T-helper 17 cell (primary cell): ENCODE measurements at places on chromosomes 13 and 19. TPM values are rescaled to one million over a fixed set of nuclear protein-coding genes. Genes with fewer than 3 reads are reported as not detected.

GPR183 gene
- 249 TPM for total RNA-seq

DNA sequence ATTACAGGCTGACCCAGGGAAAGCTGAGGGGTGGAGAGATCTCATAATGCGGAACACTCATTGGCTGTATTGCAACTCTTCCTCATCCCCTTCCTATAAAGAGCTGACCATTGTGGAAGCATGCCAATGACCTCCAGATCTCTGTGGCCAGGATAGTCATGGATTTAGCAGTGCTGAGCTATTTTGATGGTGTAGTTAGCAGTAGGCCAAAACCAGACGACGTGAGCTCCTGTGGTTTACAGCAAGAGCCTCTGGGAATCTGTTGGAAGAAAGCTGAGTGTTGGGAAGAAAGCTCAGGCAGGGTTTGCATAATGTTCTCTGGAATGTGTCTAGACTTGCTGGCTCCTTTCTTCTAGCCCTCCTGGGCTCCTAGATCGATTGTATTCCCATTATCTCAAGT, 187.5 kb upstream of the GPC6 start:
- DNase-seq, result no peak

DNA sequence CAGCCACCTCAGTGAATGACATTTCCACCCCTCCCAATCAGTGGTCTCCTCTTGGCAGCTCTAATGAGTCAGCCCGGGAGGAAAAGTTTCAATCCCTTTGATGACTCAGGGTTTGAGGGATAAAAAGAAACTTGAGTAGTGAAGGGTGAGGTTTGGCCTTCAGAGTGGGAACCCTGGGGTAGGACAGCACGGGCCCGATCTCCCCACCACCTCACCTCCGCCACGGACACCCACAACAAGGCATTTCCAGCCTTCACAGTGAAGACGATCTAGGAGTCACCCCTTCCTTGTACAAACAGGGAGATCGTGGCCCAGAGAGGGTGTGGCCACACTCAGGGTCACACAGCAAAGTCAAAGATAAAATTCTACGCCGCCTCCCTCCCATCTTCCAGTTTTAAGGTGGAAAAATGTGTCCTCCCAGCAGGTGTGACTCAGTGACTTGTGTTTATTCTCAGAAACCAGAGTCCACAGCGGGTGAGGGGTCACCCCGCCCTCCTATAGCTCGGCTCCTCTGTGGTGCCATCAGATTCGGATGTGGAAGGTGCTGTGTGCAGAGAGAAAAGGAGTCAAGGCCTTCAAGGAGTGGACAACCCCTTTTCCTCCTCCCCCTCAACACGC, 12.3 kb downstream of the CIB3 start:
- DNase-seq, result no peak

KIR2DL4 gene
- total RNA-seq, result not detected

TUBA3C gene
- not detected for total RNA-seq

DNA sequence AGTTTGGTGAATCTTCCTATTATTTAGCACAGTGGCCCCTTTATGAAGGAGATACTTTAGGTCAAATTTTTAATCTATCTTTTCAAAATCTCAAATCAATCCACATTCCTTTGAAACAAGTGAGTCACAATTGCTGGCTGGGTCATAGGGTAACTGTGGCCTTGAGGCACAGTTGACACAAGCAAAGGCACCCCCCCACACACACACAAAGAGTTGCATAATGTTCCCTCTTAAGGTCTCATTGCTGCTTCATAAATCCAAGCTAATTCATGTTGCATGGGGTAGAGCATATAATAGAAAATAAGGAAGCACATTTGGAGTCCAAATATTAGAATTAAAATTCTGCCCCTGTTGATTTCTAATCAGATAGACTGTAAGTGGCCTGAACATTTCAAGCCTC, 171.5 kb downstream of the DLEU7 start:
- no peak for DNase-seq

GRCh38 chr13:49443357-49443703, 534 bp downstream of the CAB39L start:
- no peak for DNase-seq

- peak; percentile 98 for DNase-seq
These were observed 455 bp upstream of the ING1 start for GRCh38 chr13:110712849-110713641.

B3GNT8 gene
- 4.8 TPM for total RNA-seq

TTC9B gene
- total RNA-seq, result not detected

MATK gene
- total RNA-seq, result 10.0 TPM

DNA sequence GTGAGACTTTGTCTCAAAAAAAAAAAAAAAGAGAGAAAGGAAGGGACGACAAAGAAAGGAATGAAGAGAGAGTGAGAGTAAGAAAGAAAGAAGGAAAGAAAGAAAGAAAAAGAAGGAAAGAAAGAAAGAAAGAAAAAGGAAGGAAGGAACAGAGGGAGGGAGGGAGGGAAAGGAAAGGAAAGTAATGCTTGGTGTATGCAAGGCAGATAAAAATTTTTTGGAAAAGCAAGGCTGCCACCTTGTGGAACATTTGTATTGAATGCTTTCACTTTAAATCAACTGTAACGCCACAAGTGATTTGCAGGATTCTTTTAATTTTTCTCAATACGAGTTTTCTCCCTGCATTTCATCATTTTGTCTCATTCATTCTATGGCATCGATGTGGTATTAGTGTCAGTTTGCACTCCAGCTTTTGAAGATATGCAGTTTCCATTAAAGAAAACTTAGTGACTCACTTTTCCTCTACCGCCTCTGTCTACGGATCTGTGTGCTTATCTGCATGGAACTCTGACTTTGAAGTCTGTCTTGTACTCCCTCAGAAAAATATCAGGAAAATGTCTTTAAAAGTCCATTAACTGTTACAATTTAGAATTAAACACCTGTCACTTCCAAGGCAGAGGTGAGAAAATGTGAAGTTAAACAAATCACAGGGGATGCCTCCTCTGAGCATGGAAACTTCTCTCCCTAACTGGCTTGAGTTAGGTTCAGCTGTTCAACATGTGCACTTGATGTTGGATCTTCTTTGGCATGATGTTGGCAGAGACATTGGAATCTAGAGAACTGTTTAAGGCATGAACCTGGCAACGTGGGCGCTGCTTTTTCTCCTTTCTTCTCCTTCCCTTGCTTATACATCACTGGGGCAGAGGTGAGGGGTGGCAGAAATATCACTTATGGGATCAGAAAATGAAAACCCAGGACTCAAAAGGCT, 20.0 kb upstream of the ZDHHC20 start:
- DNase-seq, result peak; percentile 28

KCNN1 gene
- total RNA-seq, result not detected

DNA sequence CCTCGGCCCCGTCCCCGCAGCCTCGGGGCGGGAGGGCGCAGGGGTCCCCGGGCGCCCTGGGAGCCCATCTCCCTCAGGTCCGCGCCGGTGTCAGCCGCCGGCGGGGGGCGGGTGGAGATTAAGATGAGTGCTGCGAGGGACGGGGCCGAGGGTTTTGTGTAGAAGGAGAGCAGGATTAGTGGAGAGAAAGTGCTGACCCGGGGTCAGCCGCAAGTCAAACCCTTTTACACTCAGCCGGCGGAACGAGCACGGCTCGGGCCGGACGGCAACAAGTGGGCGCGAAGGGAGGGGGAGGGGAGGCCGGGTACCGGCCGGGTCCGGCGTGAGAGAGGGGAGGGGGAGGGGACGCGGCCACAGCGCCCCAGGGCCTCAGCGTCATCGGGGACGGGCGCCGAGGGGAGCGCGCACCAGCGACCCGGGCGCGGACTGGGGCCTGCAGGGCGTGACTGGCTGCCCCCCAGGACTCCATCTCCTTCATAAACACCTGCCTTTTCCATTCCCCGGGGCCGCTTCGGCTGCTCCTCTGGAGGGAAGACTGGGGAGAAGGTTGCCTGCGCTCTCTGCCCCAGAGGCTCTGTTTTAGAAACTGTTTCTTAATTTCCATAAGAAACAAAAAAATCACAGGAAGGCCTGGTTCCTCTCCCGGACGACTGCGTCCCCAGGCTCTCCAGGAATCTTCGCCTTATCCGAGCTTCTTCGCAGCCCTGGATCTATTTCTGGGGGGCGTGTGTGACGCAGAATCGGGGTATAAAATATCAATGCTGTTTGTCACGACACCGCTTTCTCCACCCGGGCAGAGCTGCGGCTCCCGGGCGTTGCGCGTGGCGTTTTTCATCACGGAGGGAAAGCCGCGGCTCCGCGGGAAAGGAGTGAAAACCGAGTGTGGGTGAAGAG, 6.5 kb downstream of the SOX1 start:
- DNase-seq, result no peak

- DNase-seq, result no peak
These were observed 147.7 kb upstream of the SOX1 start for GRCh38 chr13:111919286-111919685.

EHD2 gene
- total RNA-seq, result 0.70 TPM

- no peak for DNase-seq
These were observed 4.9 kb upstream of the C2CD4C start for GRCh38 chr19:413756-414420.

PDE4C gene
- total RNA-seq, result not detected

- no peak for DNase-seq
These were observed 593 bp downstream of the CADM4 start for GRCh38 chr19:43638995-43639518.

GRCh38 chr13:46893798-46894560, 2.9 kb downstream of the HTR2A start:
- peak; percentile 49 for DNase-seq

PGLYRP1 gene
- not detected for total RNA-seq

DNA sequence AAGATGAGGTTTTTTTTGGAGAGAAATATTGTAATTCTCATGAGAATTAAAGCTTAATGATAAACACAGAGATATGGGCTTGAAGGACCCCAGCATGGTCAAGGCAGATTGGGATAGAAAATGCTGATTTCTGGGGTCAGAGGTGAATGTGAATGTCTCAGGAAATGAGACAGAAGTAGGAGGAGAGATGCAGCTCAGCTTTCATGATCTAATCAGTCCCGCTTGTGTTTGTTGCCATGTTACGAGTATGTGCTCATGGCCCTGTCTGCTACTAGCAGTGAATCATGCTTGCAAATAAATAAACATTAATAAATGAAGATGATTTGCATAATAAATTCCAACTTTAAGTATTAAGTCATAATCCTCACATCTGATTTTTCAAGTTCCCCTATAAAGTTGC, 23.0 kb upstream of the NDFIP2 start:
- DNase-seq, result no peak

FCER2 gene
- total RNA-seq, result not detected

KANK3 gene
- total RNA-seq, result 2.9 TPM

GRCh38 chr19:16899566-16900075, 10.8 kb downstream of the F2RL3 start:
- no peak for DNase-seq

- DNase-seq, result no peak
These were observed 220.9 kb downstream of the FOXO1 start for GRCh38 chr13:40445557-40445990.

SELENOV gene
- not detected for total RNA-seq

DNA sequence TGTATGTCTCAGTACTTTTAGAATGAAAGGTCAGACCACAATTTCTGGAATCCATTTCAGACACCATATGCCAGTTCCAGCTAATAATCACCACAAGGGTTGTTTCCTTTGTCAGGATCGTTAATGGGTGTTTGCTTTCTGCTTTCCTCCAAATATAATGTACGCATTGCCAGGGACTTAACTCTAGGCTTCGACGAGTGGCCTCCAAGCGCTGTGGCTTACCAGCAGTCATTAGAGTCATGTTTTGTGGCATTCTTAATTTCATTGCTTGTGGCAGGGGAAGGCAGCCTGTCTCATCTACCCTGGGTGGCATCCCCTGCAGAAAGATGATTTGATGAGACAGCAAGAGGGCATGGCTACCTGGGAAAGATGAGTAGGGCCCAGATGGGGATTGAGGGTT, 22.5 kb downstream of the SAFB start:
- DNase-seq, result no peak

GRCh38 chr19:16285769-16286498, 38.7 kb upstream of the KLF2 start:
- no peak for DNase-seq

DNA sequence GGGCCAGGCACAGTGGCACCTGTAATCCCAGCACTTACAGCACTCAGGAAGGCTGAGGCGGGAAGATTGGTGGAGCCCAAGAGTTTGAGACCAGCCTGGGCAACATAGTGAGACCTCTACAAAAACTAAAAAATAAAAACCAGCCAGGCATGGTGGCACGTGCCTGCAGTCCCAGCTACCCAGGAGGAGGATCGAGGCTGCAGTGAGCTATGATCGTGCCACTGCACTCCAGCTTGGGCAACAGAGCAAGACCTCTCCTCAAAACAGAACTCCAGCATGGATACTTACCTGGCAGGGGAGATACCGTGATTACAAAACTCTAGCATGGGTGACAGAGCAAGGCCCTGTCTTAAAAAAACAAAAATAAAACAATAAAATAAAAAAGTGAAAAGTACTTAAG, 95.3 kb downstream of the GJA3 start:
- no peak for DNase-seq

DNA sequence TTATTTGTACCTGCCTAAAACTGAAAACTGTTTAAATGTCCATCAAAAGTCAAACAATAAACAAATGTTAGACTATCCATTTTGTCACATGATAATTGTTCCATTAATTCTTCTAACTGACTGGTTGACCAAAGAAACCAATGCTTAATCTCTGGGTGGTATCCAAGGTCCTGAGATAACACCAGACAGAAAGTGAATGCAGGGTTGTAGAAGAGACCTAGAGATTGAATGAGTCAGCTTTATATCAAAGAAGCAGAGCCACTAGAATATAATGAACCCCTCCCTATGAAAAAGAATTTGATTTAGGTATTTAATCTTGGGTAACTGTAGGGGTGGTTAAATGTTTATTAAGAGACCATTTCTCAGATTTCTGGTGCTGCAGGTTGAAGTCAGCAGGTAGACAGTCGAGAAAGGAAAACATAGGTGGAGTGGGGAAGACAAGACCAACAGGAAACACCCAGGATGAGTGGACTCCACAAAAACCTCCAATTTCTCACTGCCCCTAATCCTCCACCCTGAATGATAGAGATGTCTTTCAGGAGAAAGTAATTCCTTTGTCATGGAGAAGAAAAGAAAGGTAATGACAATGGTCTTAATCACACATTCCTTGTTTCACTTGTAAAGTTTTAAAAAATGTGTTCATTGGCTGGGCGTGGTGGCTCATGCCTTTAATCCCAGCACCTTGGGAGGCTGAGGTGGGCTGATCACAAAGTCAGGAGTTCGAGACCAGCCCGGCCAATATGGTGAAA, 536.4 kb downstream of the IRS2 start:
- DNase-seq, result no peak

DNA sequence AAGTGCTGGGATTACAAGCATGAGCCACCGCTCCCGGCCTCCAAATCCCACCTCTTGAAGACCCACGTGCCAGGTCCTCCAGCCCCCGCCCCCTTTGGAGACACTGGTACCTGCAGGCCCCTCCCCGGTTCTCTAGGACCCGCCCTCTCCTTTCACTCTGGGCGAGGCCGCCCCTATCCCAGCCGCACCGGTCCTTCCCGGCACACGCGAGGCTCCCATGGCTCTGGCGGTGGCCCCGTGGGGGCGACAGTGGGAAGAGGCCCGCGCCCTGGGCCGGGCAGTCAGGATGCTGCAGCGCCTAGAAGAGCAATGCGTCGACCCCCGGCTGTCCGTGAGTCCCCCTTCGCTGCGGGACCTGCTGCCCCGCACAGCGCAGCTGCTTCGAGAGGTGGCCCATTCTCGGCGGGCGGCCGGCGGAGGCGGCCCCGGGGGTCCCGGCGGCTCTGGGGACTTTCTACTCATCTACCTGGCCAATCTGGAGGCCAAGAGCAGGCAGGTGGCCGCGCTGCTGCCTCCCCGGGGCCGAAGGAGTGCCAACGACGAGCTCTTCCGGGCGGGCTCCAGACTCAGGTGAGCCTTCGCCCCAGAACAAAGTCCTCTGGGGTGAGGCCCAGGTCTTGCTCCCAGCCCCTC, at the start of gene CBLC:
Gene CBLC (plus strand): TSS at position 176 of the 633 bp plus-strand sequence. CDS start 42 bp downstream, at position 218.
- no peak for DNase-seq
